ENCODE measurements at places on chromosomes 5 and 9.
A peak's percentile ranks its signal among the peaks of the same experiment; 100 is the strongest.

DNA sequence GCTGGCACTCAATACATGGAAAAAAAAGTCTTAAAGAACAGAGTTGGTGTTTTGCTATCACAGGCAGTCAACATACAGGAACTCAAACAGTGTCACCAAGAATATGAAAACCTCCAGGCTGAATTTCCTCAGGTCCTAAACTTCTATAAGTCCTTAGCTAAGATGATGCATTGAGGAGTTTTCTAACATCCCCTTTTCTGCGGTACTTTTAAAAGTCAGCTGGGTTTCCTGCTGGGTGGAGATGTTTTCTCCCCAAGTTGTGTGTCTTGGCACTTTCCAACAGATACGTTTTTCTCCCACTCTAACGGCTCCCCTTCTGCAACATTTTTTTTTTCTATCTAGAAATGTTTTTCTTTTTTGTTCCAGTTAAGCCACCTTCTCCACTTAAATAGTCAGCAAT is 244.8 kb upstream of the HAPLN1 start:
- DNase-seq = no peak

DNA sequence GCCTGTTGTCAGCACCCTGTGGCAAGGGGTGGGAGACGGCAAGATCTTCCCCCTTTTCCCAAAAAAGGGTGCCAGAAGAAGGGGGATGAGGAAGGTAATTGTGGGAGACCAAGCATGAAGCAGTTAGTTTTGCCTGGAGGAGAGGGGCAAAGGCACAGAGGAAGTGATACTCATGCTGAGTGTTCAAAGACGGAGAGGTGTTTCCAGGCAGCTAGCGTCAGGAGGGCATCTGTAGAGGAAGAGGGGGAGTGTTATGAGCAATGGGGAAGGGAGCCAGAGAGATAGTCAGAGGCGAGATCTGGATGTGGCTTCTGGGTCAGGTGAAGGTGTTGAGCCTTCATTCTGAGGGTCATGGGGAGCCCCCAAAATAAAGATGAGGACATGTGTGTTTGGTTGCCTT is 26.9 kb upstream of the ADAM19 start:
- peak; percentile 21 for DNase-seq

- DNase-seq = no peak
Observed at GRCh38 chr5:122921826-122922225, 76.4 kb downstream of the SNX24 start.

GRCh38 chr5:121350181-121350930 is 501.3 kb upstream of the FTMT start:
- no peak for DNase-seq

DNA sequence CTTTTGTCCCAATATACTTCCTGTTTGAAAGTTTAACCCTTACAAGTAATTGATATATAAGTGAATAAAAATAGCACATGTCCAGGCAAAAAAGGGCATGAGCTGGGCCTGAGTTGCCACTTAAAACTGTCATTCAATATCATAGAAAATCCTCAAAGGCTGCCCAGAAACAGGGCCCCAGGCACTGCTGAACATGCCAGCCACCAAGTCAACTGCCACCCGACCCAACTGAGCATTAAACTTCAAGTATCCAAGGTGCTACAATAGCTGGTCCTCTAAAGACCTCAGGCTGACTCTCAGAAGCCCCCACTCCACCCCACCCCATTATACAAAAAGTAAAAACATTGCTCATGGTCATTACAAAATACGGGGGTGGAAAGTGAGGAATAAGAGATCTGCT is 83.7 kb downstream of the CEMIP2 start:
- no peak for DNase-seq

DNA sequence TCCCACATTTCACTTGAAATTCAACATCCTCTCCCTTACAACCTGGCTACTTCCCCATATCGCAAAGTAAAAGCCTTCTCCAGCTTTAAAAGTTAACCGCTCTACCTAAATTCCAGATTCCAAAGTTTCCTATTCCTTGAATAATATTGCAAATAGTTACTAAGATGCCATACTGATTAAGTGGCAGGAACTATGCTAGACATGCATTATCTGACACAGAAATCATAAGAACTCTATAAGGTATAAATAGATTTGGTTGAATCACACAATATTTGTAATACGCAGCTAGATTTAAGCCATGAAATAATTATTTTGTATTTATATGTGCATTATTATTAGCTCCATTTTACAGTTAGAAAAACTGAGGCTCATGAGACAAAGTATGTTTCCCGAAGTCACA is 92.8 kb downstream of the NFIB start:
- peak; percentile 66 for DNase-seq

DNA sequence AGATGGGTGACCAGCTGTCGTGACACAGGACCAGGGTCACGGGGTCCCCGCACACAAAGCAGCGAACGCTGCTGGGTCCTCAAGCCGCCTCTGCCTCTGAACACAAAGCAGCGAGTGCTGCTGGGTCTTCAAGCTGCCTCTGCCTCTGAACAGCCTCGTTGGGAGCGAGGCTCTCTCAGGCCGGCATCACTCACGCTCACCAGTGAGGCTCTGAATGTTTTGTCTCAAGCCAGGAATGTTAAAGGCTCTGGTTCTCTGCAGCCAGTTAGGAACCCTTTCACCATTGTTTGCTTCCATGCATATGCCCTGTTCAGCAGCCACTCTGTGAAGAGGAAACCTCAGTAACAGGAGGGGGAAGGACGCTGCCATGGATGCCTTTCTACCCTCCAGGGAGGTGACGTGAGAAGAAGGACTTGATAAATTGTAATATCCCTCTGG is 82.7 kb upstream of the TAF11L2 start:
- no peak for DNase-seq

DNA sequence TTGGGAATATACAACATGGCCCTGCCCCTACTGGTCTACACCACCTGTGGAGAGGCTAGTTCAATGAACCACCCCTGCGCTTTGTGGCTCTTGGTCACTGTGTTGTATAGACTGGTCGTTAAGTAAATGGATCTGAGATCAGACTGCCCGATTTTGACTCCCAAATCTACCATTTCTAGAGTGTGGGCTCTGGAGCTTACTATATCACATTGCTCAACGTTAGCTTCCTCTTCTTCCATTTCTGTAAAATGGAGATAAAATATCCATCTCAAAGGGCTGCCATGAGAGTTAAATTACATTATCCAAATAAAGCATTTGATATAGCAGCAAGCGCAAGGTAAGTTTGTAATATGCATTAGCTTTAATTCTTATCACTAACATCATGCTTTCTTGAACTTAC is 52.7 kb upstream of the IFNK start:
- no peak for DNase-seq

GRCh38 chr5:76177978-76178377 is 94.8 kb downstream of the SV2C start:
- DNase-seq = no peak

DNA sequence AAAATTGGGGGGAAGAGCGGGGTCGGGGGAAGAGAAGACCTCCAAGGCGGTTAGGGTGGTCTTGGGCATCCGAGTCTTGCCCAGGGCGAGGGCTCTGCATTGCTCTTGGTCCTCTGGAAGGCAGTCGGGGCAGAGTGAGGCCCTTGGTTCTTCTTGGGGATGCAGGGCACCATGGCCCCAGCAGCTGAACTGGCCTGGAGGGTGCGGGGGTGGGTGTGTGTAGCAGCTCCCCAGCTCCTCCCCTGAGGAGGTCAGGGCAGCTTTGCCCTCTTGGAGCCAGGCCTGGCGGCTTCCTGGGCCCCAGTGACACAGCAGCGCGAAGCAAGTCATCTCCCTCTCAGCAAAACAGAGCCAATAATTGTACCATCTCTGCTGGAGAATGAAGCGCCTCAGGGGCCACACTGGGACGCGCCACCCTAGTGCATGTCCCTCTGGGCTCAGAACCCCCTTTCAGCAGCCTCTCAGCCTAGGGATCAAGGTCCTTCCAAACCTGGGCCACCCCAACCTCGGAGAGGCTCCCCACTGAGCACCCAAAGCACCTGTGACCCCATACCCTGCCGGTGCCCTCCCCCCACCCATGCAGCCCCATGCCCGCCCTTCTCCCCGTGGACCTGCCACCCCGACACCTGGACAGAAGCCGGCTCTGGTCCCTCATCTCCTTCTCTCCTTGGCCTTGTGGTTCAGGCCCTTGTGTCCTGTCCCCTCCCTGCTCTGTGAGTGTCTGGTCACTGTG is 10.4 kb upstream of the RXRA start:
- DNase-seq = peak; percentile 73

DNA sequence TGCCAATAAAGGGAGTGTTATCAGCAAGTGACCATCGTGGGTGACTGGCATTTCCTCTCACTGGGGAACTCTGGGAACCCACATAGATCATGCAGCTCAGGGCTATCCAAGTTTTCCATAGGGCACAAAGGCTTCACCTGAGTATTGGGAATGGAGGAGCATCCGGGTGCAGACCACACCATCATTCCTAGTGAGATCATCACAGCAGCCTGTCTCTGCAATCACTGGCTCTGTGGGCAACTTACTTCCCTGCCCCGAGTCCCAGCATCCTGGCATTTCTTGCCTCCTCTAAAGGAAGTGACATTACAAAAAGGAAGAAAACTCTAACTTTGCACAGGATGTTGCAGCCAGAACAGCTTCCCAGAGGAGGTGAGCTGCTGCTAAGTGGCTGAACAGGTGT is 80.6 kb upstream of the SHB start:
- DNase-seq = no peak

- DNase-seq = no peak
Observed at GRCh38 chr5:8383616-8384015, 514.7 kb downstream of the MTRR start.

GRCh38 chr5:35754481-35754880 is 102.2 kb upstream of the IL7R start:
- no peak for DNase-seq

DNA sequence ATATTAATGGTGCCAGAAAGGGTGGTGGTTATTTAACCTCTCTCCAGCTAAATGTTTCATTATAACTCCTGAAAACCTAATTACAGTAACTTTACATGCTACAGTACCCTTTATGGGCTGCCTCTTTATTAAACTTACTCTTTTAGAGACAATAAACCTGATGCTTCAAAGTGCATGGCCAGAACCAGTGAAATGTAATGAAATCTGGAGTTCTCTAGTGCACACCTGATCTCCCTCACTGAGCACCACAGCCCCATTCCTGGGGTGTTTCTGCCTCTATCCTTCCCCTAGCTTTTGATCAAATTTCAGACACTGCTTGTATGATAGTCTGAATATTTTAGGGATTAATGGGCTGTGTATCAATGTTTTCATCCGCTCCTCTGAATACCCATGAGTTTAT is 306.5 kb upstream of the WWC1 start:
- no peak for DNase-seq

GRCh38 chr5:79193643-79194042 is 42.3 kb upstream of the JMY start:
- no peak for DNase-seq

DNA sequence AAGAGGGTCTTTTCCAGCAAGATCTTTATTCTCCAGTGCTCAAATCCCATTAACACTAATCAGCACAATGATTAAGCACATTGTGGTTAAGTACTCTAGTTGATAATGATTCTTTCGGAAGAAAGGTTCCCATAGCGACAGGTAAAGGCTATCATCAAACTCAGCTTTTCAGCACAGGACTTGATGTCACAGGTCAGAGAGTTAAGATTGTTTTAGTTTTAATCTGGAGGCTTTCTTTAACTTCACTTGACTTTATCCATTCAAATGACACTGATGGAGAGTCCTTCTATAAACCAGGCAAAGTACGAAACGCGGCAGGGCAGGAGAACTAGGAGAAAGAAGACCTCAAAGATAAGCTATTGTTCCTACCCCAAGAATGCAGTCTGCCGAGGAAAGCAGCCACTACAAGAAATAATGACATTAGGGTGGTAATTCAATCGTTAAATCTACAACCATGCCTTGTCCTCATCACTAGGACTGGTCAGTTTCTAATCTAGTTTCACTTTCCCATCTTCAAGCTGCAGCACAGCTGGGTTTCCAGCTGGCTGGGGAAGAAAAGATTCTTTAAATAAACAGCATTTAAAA is 4.6 kb downstream of the NRG2 start:
- DNase-seq = peak; percentile 86

- DNase-seq = peak; percentile 27
Observed at GRCh38 chr9:133387680-133388079, 11.5 kb downstream of the STKLD1 start.

GRCh38 chr5:67673180-67673579 is 476.6 kb upstream of the CD180 start:
- no peak for DNase-seq

DNA sequence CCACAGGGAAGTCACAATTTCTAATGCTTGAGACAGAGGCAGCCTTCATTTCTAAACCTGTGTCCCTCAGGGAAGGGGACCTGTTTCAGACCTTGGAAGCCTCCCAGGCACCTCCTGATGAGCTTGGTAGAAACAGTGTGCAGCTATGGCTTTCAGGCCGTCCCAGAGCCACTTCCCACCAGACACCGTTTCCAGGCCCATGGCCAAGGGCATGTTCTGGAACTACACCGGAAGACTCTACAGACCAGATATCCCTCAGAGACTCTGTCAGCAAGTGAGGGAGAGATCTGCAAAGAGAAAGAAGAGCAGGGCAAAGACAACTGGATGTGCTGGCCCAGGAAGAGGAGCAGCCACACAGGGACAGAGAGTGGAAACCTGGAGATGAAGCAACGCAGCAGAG is 82.2 kb upstream of the HSPA9 start:
- no peak for DNase-seq

DNA sequence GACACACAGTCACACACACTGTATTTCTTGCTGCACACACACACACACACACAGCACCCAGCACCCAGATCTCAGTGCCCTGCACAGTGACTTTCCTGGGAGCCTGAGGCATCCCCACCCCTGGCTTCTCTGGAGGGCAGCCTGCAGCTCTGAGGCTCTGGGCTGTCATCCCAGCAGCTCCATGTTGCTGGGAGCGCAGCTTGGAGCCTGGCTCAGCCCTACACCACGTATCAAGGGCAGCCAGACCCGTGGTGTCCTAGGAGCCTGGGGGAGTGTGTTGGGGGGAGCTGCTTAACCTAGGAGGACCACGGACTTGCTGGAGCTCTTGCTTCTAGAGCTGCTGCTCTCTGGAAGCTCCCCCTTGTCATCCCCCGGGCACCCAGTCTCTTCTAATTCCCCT is 5.2 kb downstream of the IER5L start:
- DNase-seq = peak; percentile 89

GRCh38 chr9:89576404-89576839 is 28.4 kb upstream of the GADD45G start:
- DNase-seq = no peak

- peak; percentile 74 for DNase-seq
Observed at GRCh38 chr5:39500551-39501175, 75.9 kb upstream of the DAB2 start.

DNA sequence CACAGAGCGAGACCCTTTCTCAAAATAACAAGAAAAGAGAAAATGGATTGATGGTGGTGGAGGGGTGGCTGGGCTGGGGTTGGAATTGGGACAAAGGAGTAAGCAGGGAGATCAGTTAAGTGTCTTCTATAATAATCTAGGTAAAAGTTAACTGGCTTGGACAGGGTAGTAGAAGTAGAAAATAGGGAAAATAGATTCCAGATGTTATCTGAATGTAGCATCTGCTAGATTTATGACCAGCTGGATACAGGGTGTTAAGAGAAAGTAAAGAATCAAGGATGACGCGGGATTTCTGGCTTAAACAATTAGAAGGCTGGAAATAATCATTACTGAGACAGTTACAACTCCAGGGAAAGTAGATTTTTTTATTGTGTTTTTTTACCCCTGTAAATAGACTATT is 13.0 kb downstream of the PPP6C start:
- peak; percentile 60 for DNase-seq
